Activated CD4-positive, alpha-beta T cell treated with anti-CD3 and anti-CD28 coated beads for 24 hours (primary cell): ENCODE measurements at places on chromosomes 16 and 17.

GRCh38 chr17:37221865-37222264 is 153.9 kb upstream of the C17orf78 start:
- no peak for DNase-seq

- no peak for DNase-seq
These were observed 297.4 kb downstream of the CNTNAP4 start for GRCh38 chr16:76574651-76575050.

- DNase-seq = no peak
These were observed 22.0 kb downstream of the RARA start for GRCh38 chr17:40330850-40331470.

- no peak for DNase-seq
These were observed 13.0 kb upstream of the PIK3R6 start for GRCh38 chr17:8880466-8880865.

DNA sequence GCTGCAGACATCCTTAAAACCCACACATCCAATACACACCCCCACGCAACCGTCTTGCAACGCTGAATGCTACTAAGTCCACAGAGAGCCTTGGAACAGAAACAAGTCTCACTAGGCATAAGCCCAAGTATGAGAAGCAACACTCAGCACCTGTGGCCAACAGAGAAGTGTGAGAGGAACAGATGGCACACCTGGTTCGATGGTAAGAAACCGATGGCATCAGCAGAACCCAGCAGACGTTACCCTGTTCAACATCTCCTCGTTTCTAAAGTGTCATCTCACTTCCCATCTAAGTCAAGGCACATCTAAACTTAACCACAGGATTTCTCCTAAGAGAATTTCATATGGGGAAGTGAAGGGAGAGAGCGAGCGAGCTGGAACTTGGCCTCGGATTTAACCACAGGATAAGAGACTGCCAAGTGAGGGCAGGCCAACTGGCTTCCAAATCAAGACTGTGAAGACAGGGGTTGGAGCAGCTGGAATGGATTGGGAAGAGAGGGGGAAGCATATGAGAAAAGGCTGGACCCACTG is 41.0 kb downstream of the NXPH3 start:
- DNase-seq = no peak

- DNase-seq = no peak
These were observed 22.2 kb upstream of the ALKBH5 start for GRCh38 chr17:18161207-18162145.

DNA sequence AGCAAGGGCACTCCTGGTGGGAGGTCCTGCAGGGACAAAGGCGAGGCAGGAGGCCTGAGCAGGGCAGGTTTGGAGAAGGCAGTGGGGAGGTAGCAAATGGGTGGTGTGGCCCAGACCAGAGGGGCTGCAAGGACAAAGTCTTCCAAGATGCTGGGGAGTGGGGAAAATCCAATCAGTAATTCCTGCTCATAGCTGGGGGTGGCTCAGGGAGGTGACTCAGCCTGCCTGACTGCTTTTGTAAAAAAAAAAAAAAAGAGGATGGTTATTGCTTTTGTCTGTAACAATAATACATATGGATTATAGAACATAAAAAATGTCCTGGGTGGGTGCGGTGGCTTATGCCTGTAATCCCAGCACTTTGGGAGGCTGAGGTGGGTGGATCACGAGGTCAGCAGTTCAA is 5.2 kb downstream of the IL34 start:
- no peak for DNase-seq

GRCh38 chr17:58086953-58087352 is 3.7 kb downstream of the DYNLL2 start:
- DNase-seq = no peak

- no peak for DNase-seq
These were observed 82.1 kb upstream of the CNTNAP4 start for GRCh38 chr16:76195056-76195455.

DNA sequence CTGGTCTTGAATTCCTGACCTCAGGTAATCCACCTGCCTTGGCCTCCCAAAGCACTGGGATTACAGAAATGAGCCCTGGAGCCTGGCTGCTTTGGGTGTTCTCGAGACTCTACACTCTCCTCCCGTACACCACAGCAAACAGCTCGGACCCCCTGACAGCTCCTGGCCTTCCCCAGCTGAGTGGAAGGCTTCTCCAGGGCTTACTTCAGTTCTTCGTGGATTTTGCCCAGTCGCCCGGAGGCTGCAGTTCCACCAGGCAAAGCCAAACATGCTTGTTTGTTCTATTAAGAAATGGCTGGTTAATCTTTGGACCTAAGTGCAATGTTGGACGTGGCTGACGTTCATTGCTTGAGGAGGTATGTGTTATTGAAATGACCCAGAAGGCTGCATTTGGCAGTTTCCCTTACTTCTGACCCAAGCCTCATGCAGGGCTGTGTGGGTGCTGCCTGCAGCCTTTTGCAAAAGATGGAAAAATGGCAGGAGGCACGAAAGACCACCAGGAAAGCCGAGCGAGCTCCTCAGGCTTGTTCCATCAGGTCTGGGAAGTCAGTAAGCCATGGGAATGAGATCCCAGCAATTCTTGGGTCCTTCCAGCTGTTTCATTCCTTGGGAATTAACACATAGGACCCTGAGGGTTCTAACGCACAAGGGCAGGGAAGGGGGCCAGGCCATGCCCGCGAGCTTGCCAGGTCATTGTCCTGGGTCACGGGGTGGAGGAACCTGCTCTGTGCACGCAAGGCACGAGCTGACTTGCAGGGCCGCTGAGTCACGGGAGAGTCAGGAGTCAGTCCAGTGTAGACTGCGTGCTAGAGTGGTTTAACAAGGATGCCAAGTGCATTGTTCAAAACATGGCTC is 23.9 kb upstream of the KLHDC4 start:
- no peak for DNase-seq

DNA sequence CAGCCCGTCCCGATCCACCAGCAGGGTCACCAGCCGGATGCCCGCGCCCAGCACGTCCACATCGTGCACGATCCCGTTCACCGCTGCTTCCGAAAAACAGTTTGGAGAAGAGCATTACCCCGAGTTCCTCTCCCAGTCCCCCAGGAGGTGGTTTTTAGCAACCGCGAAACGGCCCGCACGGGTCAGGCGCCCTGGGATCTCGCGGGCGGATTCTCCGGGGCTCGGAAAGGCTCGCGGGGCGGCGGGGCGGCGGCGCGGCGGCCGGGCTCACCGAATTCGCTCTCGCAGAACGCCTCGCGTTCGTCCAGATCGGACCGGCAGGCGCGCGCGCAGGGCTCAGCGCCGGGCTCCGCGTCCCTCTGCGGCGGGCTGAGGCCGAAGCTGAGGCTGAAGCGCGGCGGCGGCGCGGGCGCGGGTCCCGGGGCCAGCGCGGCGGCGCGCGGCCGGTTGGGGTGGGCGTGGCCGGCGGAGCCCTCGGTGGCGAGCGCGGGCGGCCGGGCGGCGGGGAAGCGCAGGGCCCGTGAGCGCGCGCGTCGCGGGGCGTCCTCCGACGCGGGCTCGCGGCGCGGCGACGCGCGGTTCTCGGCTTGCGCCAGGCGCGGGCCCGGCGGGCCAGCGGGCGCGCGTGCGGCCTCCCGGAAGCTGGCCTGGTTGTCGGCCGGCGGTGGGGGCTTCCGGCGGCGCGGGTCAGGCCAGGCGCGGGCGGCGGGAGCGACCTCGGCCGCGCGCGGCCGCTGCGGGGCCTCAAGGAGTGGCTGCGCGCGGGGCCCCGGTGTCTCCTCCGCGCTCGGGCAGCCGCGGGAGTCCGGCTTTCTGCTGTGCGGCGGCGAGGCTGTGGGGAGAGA is 2.9 kb downstream of the C17orf58 start:
- peak; percentile 63 for DNase-seq

GRCh38 chr17:48576479-48577309 is 1.5 kb downstream of the HOXB4 start:
- DNase-seq = no peak

GRCh38 chr17:21177401-21177800 is 36.6 kb downstream of the TMEM11 start:
- DNase-seq = no peak

DNA sequence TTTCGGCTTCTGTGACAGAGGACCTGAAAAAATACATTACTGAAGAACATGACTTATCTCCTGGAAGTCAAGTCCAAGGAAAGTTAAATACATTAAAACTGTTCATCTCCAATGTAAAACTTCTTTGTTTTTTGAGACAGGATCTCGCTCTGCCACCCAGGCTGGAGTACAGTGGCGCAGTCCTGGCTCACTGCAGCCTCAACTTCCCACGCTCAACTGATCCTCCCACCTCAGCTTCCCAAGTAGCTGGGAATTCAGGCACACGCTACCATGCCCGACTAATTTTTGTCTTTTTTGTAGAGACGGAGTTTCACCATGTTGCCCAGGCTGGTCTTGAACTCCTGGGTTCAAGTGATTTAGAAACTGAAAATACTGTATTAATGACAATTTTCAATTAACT is 9.7 kb upstream of the TERB1 start:
- no peak for DNase-seq

DNA sequence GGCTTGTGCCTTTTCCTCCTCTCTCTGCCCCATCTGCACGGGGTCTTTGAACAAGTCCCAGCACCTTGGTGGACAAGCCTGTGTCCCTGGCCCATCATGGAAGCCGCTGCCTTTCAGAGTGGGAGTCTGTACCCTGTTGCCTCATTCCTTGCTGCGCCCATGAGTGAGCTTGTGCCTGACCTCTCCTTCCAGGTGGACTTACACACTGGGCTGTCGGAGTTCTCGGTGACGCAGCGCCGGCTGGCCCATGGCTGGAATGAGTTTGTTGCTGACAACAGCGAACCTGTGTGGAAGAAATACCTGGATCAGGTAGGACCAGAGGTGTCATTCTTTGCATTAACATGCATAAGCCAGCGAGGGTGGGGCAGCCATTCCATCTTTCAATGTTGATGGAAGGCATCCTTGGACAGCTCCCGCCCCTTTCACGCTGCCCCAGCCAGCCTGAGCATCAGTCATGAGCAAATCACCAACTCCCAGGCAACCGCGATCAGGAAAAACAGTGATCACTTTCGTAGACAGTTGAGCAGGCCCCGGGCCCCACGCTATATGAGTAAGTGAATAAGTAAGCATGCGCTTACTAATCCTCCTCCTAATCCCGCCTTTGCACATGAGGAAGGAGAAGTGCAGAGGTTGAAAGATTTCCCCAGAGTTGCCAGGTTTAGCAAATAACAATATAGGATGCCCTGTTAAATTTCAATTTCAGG is 36.8 kb downstream of the ATP2C2 start:
- no peak for DNase-seq

DNA sequence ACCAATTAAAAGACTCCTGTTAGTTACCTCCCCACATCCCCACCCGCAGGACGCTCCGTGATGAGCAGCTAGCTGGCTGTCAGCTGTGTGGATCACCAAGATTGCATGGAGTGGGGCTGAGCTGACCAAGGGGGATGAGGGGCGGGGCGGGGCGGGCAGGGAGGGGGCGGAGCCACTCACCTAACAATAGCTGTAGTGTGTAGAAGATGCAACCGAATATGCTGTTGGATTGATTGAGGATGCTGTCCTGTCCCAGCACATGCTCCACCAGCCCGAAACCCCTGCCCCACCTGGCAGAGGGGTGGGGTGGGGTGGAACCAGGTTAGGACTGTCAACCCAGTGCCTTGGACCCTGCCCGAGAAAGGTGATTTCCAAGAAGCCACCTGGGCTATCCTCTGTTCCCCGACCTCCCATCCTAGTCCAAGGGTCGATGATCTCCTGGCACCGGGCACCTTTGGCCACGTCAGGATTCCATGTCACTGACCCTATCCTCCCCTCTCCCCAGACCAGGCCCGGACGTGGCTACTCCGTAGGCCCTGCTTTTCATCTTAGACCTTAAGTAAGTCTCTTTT is 1.4 kb downstream of the VKORC1 start:
- DNase-seq = no peak

- DNase-seq = no peak
These were observed 1.5 kb upstream of the SLC38A8 start for GRCh38 chr16:84044118-84044488.

GRCh38 chr17:63390090-63390489 is 56.0 kb downstream of the CYB561 start:
- no peak for DNase-seq

GRCh38 chr16:23222929-23223328 is 40.4 kb downstream of the SCNN1G start:
- no peak for DNase-seq

DNA sequence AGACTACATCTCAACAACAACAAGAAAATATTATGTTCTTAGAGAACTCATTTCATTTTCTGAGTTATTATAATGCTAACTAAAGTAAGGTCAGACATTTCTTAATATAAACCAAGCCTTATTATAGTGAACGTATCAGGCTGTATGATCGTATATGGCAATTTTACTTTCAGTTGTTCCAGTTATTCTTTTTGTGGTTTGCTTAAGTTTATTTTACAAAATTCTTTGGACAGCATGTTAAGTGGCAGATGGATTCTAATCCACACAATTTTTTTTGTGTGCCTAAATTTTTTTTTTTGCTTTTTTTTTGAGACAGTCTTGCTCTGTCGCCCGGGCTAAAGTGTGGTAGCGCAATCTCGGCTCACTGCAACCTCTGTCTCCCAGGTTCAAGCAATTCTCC is 59.0 kb downstream of the VMP1 start:
- DNase-seq = no peak

DNA sequence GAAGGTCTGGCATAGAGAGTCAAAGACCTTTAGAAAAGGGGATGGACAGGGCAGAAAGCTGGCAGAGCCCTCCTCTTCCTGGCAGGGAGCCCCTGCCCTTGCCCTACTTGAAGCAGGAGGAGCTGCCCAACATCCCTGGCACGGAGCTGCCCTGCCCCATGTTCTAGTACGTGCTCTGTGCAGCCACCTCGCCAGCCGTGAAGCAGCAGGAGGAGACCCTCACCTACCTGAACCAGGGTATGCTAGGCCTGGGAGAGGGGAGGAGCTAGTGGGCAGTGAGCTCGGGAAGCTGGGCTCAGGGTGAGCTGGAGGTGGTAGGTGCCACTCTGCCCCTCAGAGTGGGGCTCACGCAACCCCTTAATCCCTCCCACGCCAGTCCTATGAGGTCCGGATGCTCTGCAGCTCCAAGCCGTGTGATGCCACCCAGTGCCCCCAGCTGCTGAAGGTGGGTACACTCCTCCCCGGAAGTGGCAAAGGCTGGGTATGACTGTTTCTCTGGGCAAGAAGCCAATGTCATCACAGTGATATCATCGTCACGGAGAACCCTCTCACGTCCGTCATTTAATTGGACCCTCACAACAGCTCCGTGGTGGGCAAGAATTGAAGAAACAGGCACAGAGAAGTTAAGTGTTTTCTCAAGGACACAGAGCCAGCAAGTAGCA is 12.7 kb upstream of the STAC2 start:
- peak; percentile 27 for DNase-seq

GRCh38 chr16:1145383-1146100 is 7.4 kb upstream of the CACNA1H start:
- DNase-seq = no peak

DNA sequence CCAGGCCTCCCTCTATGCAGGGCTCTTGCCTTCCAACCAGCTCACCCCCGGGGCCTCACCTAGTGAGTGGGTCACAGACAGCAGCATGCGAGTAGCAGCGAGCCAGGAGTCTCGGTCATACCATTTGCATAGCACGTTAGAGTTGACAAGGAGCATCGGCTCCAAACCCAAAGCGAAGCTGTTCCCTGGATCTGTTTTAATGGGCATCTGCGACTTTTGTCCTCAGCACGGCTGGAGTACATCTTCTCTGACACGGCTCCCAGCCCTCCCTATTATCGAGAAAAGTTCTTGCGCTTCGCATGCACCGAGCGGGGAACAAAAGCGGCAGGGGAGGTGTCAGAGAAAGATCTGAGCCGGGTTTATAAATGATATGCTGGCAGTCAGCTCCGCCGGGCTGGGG is 253.3 kb downstream of the MAF start:
- no peak for DNase-seq

- DNase-seq = no peak
These were observed 1347.6 kb downstream of the CDH11 start for GRCh38 chr16:63774302-63774701.

- peak; percentile 79 for DNase-seq
These were observed 172.8 kb upstream of the ZNF267 start for GRCh38 chr16:31700530-31701388.

GRCh38 chr16:87874639-87875427 is 5.5 kb upstream of the SLC7A5 start:
- DNase-seq = peak; percentile 76
